Stimulated activated CD8-positive, alpha-beta memory T cell treated with anti-CD3 and anti-CD28 coated beads, Interleukin-12 subunit alpha, Interleukin-12 subunit beta, amount 100 ng/mL, for 4 hours (primary cell): ENCODE measurements at places on chromosomes 5 and 9.

DNA sequence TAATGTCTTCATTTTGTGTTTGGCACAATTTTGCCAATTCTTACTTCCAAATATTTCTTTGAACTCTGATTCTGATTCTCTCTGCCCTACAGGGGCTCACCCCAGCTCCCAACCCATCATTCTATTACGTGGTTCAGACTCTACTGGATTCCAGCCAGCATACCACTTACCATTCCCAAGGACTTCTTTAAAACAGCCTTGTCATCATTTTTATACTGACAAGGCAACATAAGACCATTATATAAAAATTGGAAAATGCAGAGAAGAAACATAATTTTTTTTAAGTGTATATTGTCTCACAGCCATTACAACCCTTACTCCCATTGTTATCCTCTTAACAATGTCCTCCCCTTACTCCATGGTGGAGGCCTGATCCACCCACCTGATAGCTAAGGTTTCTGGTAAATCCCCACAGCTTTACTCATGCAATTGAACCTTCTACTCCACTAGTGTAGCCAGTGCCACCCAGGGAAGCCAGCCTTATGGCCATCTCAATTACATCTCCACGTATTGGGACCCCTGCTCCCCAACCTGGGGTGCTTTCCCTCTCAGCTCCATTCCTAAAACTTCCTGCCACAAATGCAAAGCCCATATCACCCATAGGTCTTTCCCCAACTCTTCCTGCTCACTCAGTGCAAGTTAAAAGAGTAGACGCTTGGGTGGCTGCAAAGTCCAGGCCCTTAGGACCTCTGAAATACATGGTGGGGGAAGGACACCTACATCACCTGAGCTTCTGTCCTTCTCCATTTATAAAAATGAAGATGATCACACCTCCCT lies 19.1 kb downstream of the UGT3A2 start:
- DNase-seq, result no peak

DNA sequence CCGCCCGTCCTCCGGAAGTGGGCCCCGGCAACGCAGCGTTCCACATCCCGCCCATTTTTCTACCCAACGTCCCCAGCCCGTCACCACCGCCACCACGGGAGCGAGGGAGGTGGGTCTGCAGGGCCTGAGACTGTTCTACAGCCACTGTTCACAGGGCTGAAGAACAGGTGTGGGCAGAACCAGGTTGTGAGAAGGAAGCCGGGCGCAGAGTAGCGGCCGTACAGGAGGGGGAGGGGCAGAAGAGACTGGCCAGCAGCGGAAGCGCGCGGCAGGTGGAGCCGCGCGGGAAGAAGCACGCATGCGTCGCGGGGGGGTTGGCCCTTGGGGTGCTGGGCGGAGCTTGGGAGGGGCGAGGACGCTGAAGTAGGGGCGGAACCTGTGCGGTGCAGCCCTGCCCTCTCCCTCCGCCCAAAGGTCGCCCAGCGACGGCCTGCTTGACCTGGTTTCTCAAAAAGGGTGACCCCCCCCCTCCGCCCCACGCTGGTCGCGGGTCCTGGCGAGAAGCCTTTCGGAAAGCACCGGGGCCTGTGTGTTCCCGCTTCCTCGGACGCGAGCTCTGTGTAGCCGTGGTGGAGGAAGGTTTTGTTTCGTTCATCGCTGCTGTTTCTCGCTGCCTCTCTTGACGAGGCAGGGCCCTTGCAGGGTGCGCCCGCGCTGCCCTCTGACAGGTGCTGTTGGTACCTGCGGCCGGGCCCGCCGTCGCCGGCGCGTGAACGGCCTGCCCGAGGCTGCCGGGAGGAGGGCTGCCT lies 7.8 kb upstream of the MGAT1 start:
- DNase-seq, result peak; percentile 94

DNA sequence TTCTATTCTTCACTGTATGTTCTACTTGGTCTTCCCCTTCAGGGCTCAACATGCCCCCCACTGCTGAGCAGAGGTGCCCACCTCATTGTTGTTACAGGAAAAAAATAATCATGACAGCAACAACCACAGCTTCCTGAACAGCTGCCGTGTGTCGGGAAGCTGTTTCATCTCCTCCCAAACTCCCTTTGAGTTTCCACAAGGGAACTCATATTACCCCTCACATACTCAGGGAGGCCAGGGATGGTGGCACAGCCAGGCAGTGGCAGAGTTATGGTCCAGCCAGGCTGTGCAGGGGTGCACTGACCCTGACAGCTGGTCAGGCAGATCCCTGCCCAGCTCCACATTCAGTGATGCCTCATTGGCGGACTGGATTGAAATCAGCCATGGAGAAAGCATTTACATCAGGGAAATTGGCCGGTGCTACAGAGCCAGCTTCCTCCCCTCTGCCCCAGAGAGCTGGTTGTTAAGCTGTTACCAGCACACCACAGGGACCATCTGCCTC lies 37.3 kb downstream of the SARDH start:
- no peak for DNase-seq

- no peak for DNase-seq
These were observed 13.4 kb upstream of the JADE2 start for GRCh38 chr5:134511796-134512660.

DNA sequence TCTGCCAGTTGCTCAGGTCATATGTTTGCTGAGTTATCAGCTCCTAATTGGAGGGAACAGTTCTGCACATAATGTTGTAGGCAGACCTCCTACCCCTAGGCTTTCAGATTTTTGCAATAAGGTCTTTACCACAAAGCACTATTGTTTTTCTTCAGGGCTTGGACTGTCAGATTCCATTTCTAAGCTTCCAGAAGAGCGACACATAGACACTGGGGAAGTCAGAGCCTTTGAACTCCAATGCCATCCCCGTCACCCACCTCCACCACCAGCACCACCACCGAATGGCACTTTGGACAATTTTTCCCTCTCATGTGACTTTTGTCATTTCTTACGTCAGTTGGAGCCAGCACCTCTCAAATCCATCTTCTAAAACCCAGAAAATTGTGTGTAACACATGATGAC lies 28.3 kb upstream of the SPRY4 start:
- DNase-seq, result no peak
